ENCODE measurements at places on chromosomes 3 and 15.

DNA sequence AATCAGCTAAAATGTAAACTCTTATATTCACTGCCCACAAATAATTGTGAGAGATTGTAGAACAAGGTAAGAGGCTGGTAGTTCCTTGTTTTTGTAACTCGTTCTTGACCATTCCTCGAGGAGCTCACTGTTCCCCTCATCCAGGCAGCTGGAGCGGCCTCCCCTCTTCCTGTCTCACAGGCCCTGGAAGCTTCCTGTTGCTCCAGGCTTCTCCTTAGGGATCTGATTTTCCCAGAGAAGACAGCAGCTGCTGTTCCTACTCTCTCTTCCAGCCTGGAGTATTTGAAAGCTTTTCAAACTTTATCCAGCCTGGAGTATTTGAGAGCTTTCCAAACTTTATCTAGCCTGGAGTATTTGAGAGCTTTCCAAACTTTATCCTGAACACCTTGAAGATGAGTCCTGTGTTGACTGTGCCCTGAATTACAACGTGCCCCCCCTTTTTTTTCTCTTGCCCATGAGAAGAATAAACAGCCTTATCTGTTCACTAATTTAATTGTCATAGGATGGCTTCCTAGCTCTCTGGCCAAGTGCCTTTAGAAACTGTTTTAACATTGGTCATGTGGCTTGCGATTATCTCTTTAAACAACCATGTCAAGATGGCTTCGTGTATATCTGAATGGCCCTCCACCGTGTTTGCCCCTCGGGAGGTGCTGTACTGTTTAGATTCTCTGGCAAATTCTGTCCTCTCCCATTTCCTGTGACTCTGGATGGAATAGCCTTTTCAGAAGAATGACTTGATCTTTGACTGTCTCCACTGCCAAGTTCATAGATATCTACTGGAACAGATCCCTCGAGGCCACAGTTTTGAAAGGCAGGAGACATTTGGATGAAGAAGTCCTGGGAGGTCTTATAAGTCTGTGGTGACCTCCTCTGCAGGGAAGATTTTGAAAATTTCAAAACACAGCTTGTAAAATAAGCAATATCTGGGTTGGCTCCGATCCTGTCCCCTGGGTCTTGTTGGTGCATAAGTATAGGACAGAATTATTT is 4.8 kb downstream of the ADAMTSL3 start:
- peak; percentile 46 for DNase-seq

GRCh38 chr3:53402326-53402725 is 55.0 kb upstream of the DCP1A start:
- DNase-seq = no peak

GRCh38 chr3:195705081-195705991 is 15.4 kb upstream of the MUC20 start:
- DNase-seq = no peak

GRCh38 chr3:153624310-153625030 is 462.4 kb downstream of the RAP2B start:
- DNase-seq = no peak

DNA sequence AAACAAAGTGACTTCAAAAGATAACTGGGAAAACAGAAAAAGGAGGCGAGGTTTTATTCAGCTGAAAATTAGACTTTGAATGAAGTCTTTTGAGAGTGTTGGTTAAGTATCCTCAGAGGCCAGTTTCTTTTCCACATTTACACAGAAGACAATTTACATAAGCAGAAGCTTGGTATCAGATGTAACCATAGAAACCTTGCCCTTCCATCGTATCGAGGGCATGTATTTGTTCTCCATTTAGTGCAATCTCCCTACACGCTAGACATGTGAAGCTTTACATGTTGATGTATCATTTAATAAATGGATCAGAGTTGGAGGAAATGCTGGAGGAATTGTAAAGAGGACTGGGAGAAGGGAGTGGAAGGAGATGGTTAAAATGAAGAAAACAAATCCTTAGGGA is 161.0 kb upstream of the CRBN start:
- no peak for DNase-seq

DNA sequence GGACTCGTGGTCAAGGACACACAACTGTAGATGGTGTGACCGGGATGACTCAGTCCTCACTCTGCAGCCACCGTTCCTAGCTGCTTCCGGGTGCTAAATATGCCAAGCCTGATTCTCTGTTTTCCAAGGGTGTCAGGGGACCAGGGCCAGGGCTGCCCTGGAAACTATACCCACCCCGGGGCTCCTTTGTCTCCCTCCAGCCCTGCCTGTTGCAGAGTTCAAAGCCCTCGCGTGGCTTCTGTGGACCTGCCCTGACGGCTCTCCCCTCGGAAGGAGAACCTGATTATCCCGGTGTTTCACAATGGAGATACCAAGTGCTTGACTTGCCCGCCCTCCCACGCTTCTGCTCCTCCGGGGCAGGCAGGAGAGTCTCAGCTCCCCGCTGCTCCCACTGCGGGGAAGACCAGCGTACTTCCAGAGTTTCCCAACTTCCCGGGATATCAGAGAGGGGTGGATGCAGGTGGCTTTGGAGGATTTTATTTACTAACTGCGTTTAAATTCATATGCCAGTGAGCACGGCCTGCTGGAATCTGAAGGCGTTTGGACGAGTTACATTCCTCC is 125.0 kb downstream of the ASB7 start:
- no peak for DNase-seq

Measured in muscle of arm (tissue), 14 donors.